Heart left ventricle (tissue), 16 donors: ENCODE measurements at places on chromosomes 16 and 17. TPM values are rescaled to one million over a fixed set of nuclear protein-coding genes. Genes with fewer than 3 reads are reported as not detected.
A peak's percentile ranks its signal among the peaks of the same experiment; 100 is the strongest.

DNA sequence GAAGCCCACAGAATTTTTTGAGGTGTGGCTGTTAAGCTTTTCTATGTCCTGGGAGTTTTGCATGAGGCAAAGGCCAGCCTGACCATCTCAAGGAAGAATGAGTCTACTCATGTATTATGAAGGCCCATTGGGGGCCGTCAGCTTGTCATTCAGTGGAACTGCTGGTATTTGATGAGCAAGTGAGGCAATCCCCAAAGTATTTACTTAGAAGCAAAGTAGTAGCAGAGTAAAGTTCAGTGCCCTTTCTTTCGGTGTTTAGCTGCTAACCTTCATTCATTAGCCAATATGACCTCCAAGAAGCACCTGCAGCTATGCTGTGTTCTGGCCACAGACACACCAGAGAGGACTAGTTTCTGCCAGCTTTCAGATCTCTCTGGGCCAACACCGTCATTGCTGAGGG, 80.2 kb downstream of the RPA1 start:
- H3K4me1 ChIP-seq, result peaks cover 7% of the 10 kb centered on the region
- DNase-seq, result no peak
- no peak overlapping the region for H3K4me3 ChIP-seq
- peaks cover 33% of the 10 kb centered on the region for H3K27me3 ChIP-seq
- no peaks in the 10 kb centered on the region for H3K36me3 ChIP-seq
- no peak overlapping the region for H3K27ac ChIP-seq

- no peak for DNase-seq
- H3K36me3 ChIP-seq, result no peaks in the 10 kb centered on the region
- H3K4me1 ChIP-seq, result no peaks in the 10 kb centered on the region
- no peak overlapping the region for H3K4me3 ChIP-seq
Measured at GRCh38 chr17:28474111-28474531, 677 bp downstream of the SLC13A2 start.

DNA sequence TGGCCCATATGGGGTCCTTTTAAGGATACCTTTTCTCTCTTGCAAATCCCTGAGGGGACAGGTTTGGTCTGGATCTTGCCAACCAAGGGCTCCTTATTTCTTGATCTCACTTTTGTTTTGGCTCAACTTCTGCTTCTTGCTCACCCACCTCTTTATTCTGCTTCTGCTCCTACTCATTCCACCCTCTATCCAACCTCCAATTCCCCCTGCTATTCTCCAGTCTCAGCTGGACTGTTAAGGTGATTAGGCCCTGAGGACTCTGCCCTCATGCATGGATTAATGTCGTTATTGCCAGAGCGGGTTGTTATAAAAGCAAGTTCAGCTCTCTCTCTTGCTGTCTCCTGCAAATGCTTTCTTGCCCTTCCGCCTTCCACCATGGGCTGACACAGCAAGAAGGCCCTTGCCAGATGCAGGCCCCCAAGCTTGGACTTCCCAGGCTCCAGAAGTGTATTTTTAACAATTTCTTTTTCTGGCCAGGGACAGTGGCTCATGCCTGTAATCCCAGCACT, 29.8 kb downstream of the LAT start:
- H3K36me3 ChIP-seq, result no peaks in the 10 kb centered on the region
- H3K27me3 ChIP-seq, result no peaks in the 10 kb centered on the region
- no peak for DNase-seq
- no peak overlapping the region for H3K4me3 ChIP-seq
- H3K4me1 ChIP-seq, result no peaks in the 10 kb centered on the region

DNA sequence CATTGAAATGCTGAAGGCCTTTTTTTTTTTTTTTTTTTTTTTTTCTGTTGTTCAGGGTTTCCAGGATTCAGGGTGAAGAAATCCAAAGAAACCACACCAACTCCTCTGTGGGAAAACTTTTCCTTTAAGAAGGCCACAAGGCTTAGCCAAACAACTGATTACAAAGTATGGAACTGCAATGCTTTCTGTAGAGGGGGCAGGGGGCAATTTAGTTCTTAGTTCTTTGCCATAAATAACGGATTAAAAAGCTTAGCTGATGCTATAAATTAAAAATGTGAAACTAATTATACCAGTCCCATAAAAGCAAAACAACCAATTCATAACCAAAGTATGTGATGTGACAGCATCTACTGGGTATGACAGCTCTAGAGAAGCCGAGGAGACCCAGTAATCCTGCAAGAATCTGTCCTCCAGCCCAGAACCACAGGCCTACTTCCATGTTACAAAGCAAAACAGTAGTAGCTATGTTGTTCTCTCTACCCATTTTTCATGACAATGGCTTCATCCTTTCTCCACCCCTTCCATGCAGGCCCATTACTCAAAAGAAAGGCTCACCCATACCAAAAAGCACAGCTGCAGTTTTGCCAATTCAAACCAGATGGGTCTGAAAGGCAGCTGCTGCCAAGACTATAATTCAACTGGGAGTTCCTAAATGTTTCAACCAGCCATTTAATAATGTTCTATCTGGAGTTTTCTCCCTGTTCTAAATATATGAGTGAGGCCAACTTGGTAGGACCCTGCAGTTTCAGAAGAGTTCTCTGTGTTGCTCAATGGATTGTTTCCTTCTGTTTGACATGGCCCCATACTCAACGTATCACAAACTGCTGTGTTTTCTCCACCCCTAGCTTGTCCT, 167.1 kb upstream of the ZFHX3 start:
- no peaks in the 10 kb centered on the region for H3K4me1 ChIP-seq
- no peak overlapping the region for H3K4me3 ChIP-seq
- H3K27ac ChIP-seq, result peak overlapping the region; percentile 42
- no peaks in the 10 kb centered on the region for H3K27me3 ChIP-seq

DNA sequence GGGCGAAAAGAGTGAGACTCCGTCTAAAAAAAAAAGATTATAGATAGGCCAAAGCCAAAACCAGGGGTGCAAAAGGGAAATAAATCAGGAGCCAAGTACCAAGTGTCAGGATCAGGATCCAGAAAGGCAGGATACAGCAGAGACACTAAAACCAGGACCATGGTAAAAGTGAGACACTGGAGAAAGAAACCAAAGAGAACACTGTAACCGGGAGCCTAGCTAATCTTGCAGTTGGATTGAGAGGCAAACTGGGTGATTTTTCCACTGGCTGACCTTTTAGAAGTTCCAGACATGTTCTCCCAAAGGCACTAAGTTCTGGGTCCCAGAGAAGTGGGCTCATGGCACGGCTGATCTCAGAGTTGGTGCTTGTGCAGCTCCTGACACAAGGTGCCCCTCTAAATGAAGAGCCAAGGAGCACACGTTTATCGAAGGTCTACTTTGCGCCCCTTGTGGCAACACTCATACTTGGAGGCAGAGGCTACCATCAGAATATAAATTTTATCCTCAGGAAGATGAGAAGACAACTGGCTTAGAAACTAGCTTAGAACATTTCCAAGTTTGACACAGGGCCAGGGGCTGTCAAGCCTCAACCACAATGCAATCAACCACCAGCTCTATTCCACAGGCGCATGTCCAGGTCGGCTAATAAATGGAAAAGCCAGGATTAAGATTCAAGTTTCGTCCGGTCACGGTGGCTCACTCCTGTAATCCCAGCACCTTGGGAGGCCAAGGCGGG, 27.5 kb upstream of the HELZ start:
- no peaks in the 10 kb centered on the region for H3K27me3 ChIP-seq
- H3K36me3 ChIP-seq, result no peaks in the 10 kb centered on the region
- no peaks in the 10 kb centered on the region for H3K4me1 ChIP-seq

- peaks cover 8% of the 10 kb centered on the region for H3K27me3 ChIP-seq
- peaks cover 37% of the 10 kb centered on the region for H3K36me3 ChIP-seq
- DNase-seq, result no peak
- H3K27ac ChIP-seq, result no peak overlapping the region
- no peak overlapping the region for H3K4me3 ChIP-seq
- H3K4me1 ChIP-seq, result peaks cover 19% of the 10 kb centered on the region
Measured at GRCh38 chr16:89565256-89565505, 4.7 kb downstream of the RPL13 start.

GRCh38 chr17:2034806-2035540, 5.0 kb downstream of the DPH1 start:
- H3K4me3 ChIP-seq, result no peak overlapping the region
- H3K4me1 ChIP-seq, result peaks cover 7% of the 10 kb centered on the region
- H3K36me3 ChIP-seq, result peaks cover 32% of the 10 kb centered on the region
- H3K27me3 ChIP-seq, result no peaks in the 10 kb centered on the region
- DNase-seq, result no peak

- no peaks in the 10 kb centered on the region for H3K27me3 ChIP-seq
- no peaks in the 10 kb centered on the region for H3K36me3 ChIP-seq
- H3K4me3 ChIP-seq, result no peak overlapping the region
- H3K27ac ChIP-seq, result no peak overlapping the region
Measured at GRCh38 chr16:13510425-13511151, 409.4 kb upstream of the ERCC4 start.

GRCh38 chr16:87284183-87284582, 33.0 kb downstream of the C16orf95 start:
- H3K4me3 ChIP-seq, result no peak overlapping the region
- no peak overlapping the region for H3K27ac ChIP-seq
- no peaks in the 10 kb centered on the region for H3K27me3 ChIP-seq
- no peaks in the 10 kb centered on the region for H3K36me3 ChIP-seq

GRCh38 chr16:56833243-56833970, 31.6 kb upstream of the SLC12A3 start:
- H3K36me3 ChIP-seq, result peaks cover 91% of the 10 kb centered on the region
- no peaks in the 10 kb centered on the region for H3K4me1 ChIP-seq
- no peak overlapping the region for H3K27ac ChIP-seq
- H3K4me3 ChIP-seq, result no peak overlapping the region

GRCh38 chr16:82405736-82406135, 221.0 kb upstream of the CDH13 start:
- H3K4me3 ChIP-seq, result no peak overlapping the region
- no peaks in the 10 kb centered on the region for H3K4me1 ChIP-seq
- no peaks in the 10 kb centered on the region for H3K36me3 ChIP-seq
- H3K27me3 ChIP-seq, result peaks cover 8% of the 10 kb centered on the region
- no peak overlapping the region for H3K27ac ChIP-seq

- no peak overlapping the region for H3K27ac ChIP-seq
- H3K27me3 ChIP-seq, result no peaks in the 10 kb centered on the region
- H3K4me3 ChIP-seq, result no peak overlapping the region
- DNase-seq, result no peak
Measured at GRCh38 chr17:76277300-76278267, 12.4 kb downstream of the UBALD2 start.

DNA sequence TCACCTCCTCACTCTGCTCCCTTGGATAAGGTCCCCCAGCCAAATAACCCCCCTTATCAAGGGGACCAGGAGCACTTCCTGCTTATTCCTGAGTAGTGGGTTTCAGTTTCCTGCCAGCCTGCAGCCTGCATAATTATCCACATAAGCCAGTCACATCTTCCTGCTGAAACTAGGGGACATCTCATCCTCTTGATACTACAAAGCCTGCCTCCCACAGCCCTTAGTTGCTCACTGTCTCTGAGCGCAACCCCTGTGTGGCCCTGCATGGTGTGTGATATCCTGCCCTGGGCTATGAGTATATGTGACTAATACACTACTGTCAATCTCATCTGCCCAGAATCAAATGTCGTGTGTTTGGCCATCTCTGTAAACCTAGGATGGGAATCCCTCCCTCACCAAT, 8.0 kb upstream of the XYLT2 start:
- H3K27ac ChIP-seq, result no peak overlapping the region
- no peaks in the 10 kb centered on the region for H3K27me3 ChIP-seq
- no peak for DNase-seq
- H3K4me1 ChIP-seq, result no peaks in the 10 kb centered on the region

DNA sequence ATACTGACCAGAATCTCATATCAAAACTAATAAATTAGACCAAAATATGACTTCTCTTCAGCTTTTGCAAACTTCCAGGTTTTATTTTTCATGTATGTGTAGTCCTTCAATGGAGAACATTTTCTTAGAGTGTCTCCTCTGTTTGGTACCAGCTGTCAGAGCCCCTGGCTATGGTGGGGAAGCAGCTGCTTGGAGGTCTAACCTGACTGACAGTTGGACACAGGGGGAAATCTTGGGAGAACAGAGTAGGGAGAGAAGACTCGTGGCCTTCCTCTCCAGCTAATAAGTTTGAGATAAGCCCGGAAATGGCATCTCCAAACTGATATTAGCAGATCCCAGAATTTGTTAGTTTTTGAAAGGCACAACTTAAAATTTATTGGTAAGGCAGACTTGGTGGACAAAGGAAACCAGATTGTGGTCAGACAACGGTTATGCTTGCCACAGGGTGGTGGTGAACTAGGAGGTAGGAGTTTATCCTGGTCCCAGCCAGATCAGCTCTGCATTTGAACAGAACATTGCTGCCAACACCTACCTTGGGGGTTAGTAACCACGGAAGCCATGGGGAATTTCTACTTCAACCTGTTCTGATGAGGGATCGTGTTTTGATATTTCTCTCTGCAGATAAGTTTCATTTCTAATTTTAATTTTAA, 39.2 kb upstream of the IRX3 start:
- no peak overlapping the region for H3K27ac ChIP-seq
- H3K27me3 ChIP-seq, result no peaks in the 10 kb centered on the region
- no peak overlapping the region for H3K4me3 ChIP-seq
- DNase-seq, result no peak
- no peaks in the 10 kb centered on the region for H3K36me3 ChIP-seq
- H3K4me1 ChIP-seq, result peaks cover 9% of the 10 kb centered on the region

DNA sequence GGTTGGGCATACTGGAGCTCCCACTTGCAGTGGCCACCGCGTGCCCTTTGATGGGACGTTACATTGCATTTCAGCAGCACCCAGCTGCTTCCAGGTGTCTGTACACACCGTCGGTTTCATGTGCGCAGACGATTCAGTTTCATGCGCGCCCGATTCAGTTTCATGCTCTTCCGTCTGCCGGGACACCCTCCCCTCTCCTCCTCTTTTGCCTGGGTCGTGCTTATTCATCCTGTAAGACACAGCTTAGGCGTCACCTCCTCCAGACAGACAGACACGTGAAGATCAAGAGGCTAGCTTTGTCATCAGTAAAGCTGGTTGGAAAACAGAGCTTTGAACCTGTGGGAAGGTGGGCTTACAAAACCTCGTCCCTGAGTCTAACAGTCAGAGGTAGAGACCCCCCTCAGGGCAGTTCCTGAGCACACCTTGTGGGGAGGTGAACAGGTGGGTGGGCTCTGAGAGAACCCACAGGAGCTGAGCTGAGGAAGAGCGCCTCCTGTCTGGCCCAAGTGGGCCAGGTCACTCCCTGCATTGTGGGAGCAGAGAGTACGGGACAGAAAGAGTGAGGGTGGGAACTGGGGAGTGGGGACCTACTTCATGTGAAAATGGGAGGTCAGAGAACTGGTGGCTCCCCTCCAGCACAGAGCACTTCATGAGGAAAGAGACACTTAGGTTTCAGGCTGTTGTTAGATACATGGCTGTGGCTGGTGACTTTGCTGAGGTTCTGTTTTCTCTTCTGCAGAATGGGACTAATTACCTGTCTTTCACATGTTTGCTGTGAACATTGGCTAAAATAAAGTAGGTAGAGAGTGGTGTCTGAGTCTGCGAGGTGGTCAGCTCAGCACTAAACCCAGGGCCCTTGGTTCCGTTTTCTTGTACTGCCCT, 122.1 kb downstream of the SNX29 start:
- H3K36me3 ChIP-seq, result peaks cover 4% of the 10 kb centered on the region
- no peak for DNase-seq
- no peak overlapping the region for H3K4me3 ChIP-seq
- H3K27me3 ChIP-seq, result no peaks in the 10 kb centered on the region
- H3K4me1 ChIP-seq, result peaks cover 27% of the 10 kb centered on the region

RHBDF1 gene
- 30.6 TPM for total RNA-seq

CD300E gene
- total RNA-seq, result 0.25 TPM

PSME3 gene
- total RNA-seq, result 59.7 TPM

HSF4 gene
- total RNA-seq, result 11.6 TPM

CACNG5 gene
- total RNA-seq, result not detected

SMIM22 gene
- not detected for total RNA-seq

GCSH gene
- total RNA-seq, result 32.1 TPM

ZNF771 gene
- total RNA-seq, result 6.8 TPM

MYH3 gene
- 0.51 TPM for total RNA-seq

SLC16A11 gene
- total RNA-seq, result not detected

EVI2A gene
- 1.3 TPM for total RNA-seq

MAF gene
- 47.5 TPM for total RNA-seq

CBFB gene
- 28.1 TPM for total RNA-seq

HOXB8 gene
- total RNA-seq, result not detected

PIGQ gene
- 22.0 TPM for total RNA-seq

C17orf107 gene
- total RNA-seq, result 0.39 TPM
